ENCODE measurements at places on chromosomes 6 and 20.
A peak's percentile ranks its signal among the peaks of the same experiment; 100 is the strongest.

- no peak for DNase-seq
Observed at GRCh38 chr6:119586250-119586882, 236.8 kb upstream of the MAN1A1 start.

DNA sequence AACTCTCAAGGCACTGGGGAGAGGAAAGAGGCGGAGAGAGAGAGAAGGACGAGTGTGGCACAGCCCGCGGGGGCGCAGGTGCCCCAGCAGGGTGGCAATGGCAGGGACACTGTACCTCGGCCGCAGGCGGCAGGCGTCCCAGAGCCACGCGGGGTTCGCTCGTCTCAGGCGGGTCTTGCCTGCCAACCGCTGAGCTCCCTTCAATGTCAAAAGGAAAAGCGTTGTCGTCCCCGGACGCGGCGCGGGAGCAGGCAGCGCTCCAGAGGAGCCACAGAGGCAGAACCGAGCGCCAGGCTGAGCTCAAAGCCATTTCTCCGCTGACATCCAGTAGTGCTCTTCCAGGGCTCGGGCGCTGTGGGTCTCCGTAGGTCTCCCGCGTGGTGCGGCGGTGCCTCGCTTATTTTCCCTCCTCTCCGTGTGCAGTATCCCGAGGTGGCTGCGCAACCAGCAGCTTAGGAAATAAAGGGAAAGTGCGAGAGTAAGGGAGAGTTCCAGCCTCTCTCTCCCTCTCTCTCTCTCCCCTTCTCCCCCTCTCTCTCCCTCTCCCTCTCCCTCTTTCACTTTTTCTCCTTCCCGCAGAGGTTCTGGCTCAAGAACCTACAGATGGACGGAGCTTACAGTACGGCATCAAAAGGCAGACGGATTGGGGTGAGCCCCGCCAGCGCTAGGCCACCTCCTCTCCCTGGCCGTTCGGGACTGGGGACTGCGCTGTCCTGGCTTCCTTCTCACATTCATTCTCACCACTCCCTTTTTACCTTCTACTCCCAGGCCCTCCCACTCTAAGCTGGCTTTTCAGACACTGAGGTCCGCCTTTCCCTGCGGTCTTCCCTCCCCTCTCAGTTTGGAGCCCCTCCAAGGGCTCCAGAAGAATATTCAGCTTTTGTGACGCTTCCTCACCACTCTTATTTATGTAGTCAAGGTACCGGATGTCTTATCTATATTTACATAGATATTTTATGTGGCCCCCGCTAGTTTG, at the start of gene LAMA4:
LAMA4 (minus strand) TSS at position 727 of the 976 bp plus-strand sequence; CDS start at position 310, 417 bp downstream.
- no peak for DNase-seq

GRCh38 chr6:10696655-10697054, 1.9 kb downstream of the PAK1IP1 start:
- DNase-seq: no peak

- no peak for DNase-seq
Observed at GRCh38 chr6:170173335-170173881, 117.5 kb downstream of the DLL1 start.

DNA sequence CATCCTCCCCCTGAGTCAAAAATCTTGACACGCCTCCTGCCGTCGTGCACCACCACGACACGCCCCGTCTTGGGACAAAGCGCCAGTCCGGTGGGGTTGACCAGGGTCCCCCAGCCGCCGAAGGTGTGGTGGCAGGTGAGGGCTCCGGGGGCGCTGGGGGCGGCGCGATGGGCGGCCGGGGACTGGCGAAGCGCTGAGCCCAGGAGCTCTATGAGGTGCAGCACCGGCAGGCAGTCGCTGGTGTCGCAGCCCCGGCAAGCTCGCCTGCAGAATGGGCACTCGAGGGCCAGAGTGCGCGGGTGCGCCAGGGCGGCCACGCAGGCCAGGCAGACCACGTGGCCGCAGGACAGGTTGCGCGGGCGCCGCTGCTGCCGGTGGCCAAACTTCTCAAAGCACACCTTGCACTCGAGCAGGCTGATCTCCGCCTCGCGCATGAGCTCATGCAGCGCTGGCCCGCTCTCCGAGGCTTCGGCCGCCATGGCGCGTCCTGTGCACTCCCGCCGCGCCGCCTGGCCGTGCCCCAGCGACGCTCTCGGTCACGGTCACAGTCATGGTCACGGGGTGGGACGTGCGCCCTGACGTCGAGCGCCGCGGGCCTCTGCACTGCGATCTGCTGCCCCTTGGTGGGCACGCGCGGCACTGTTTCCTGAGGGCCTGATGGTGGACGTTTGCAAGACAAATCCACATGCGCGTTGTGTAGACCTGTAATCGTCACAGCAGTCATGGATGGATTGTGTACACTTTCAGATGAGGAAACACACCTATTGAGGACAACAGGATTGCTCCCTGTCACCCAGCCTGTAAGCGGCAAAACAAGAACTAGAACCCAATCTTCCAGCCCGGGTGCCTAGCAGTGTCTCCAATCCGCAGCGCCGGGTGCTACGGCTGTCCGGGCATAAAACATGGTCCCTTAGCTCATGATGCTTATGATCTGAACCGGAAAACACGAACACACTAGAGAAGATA, at the start of gene NHLRC1:
NHLRC1 (minus strand) TSS at position 550 of the 966 bp plus-strand sequence; CDS start at position 479, 71 bp downstream.
- peak; percentile 60 for DNase-seq

DNA sequence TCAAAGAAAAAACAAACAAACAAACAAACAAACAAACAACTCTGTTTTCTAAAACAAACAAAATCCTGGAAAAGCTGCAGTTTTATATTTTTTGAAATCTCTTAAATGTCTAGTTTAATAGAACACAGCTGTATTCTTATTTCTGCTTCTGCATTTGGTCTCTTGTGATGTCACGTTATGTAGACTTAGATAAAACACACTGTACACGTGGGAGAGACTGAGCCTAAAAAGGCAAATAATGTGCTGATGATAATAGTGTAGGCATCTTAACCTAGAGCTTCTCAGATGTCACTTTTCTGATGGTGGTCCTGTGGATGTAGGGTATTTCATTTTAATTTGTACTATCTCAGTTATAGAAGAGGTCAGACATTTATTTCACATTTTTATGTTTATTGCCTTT, 261.7 kb downstream of the UTRN start:
- no peak for DNase-seq

DNA sequence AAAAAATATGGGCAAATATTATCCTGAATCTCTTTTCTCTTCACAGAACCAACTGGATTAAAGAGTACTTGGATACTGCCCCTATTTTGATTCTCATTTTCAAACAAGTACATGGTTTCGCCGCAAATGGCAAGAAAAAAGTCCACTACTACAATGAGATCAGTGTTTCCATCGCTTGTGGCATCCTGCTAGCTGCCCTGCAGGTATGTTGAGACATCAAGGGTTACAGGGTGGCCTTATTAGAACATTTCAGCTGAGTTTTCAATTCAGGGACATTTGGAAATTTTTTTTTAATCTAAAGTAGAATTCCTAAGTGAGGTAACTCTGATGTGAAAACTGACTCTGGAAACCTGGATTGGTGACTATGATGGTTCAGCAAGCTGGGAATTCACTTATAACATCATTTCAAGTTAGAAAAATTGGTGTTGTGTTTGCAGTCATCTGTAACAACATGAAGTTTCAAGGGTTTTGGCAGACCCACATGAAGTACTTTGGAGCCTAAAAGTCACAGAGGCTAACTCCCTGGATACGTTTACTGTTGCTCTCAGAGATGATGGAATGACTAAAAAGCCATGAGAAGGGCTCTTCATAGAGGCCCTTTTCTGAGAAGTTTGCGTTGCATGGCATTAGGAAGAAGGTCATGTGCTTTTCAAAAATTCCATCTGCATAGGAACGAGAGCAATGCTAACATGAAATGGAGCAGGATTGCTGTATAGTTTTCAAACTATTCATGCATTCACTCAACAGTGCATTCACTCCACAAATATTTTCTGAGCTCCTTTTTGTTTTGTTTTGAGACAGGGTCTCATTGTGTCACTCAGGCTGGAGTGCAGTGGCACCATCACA, 25.5 kb downstream of the IYD start:
- no peak for DNase-seq

GRCh38 chr6:169851641-169852503, 100.5 kb downstream of the ERMARD start:
- no peak for DNase-seq

GRCh38 chr6:35494161-35494563, 2.7 kb downstream of the TEAD3 start:
- no peak for DNase-seq

DNA sequence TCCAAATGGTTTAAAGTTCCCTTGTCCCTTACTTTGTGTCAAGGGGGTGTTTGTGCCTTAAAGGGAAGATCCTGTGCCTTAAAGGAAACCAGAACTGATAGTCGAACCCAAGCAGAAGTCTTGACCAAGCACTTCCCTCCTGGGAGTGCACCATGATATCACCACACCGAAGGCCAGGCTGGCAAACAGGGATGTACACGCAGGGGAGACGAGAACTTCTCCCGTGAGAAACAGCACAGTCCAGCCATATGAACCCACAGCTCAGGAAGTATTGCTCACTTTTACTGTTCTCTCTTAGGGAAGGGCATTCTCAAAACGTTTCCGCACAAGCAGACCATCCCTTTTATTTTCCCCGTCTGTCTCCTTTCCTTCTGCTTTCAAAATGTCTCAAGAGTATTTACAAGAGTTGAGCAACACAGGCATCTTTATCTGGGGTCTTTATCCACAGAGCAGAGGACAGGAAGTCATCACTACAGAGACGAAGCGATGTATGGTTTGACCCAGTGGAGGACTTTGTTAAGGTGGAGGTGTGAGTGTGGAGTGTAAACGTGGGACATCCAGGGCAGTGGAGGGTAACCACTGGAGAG, 12.8 kb upstream of the SERPINB1 start:
- DNase-seq: no peak

- DNase-seq: no peak
Observed at GRCh38 chr20:64035933-64036345, at the start of gene C20orf204. Gene C20orf204, plus strand, starts transcription at chr20:64036182. Its CDS starts 142 bp downstream, at chr20:64036324.

DNA sequence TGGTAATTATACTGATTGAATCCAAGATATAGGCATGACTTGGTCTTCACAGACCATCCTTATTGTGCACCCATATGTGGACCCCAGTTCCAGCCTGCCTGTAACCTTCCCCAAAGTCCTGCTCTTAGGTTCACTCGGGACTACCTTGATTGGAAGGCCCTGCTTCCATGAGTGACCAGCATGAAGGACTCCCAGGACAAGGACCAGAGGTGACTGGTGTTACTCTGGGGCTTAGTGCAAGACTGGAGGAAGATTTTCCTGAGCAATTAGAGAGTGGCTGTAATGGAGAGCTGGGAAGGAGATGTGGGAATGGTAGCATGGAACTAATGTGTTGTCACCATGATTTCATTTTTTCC, 15.1 kb downstream of the BRD2 start:
- DNase-seq: no peak

GRCh38 chr6:37088897-37089296, 81.1 kb upstream of the PIM1 start:
- DNase-seq: no peak

GRCh38 chr6:41159415-41160082, 3.4 kb downstream of the TREM2 start:
- no peak for DNase-seq

DNA sequence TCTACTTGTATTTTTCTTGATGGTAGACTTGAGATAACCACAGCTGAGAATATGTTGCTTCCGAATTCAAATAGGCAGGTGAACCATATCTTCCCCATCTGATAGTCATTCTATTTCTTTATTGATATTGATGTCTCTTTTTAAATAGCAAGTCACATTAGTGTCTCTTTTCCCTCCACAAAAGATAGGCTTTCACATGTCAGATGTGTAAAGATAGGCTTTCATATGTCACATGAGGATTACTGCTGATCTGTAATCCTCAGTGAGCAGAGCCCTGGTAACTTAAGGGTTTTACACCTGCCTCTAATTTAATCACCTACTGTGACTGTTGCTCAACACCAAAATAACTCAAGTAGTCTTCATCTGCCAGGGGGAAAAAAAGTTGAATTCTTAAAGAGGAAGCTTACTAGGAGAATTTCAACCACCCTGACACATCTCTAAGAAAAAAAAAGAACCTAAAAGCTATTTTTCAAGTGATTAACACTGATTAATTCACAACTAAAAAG, 45.3 kb upstream of the TRDN start:
- no peak for DNase-seq

- no peak for DNase-seq
Observed at GRCh38 chr20:35837577-35838195, 65.9 kb downstream of the PHF20 start.

GRCh38 chr6:150466196-150466595, 97.4 kb downstream of the IYD start:
- DNase-seq: no peak

DNA sequence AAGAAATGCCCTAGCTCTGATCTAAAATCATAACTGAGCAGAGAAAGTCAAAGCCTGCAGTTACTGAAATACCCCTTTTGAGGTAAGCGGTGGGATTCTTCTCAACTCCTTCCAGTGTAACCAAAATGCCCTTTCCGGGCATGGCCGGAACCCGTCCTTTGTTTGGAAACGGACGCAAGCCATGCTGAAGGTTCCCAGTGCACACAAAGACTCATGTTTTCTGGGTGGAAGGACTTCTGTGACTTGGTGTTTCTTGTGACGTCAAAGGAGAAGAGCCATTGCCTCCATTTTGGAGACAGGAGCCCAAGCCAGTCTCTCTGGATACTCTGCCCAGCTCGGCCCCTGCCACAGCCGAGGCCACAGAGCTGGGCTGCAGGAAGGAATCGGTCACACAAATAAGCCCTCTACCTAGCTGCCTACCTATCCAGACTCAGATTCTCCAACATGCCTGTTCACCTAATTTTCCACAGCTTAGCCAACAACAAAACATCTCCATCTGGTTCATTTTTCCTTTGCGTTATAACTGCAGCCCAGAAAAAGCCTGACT, 182.8 kb downstream of the TBXT start:
- no peak for DNase-seq

GRCh38 chr20:22890594-22891300, 144.4 kb upstream of the SSTR4 start:
- DNase-seq: no peak

DNA sequence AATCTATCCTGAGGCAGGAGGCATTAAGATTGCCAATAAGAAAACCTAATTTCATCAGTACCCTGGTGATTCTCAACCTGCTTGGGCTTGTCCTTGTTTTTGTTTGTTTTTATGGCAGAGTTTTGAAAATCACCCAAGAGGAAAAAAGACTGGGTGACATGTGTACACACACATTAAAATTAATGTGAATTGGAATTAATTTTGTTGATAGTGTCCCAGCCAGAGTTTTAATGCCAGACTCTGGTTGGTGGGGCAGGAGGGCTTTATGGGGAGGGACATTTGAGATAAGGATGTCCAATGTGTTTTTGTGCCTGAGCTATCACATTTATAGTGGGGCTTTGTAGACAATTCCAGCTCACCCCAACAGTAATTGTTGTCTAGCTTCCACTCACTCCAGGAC, 184.6 kb downstream of the ID4 start:
- no peak for DNase-seq

- DNase-seq: peak; percentile 57
Observed at GRCh38 chr6:135183532-135184440, 2.7 kb downstream of the MYB start.

- DNase-seq: no peak
Observed at GRCh38 chr6:135826236-135826804, 25.2 kb upstream of the PDE7B start.

- no peak for DNase-seq
Observed at GRCh38 chr6:35445691-35446090, 6.4 kb upstream of the FANCE start.

- DNase-seq: no peak
Observed at GRCh38 chr6:146028851-146029572, at the start of gene GRM1. Gene GRM1, plus strand, starts transcription at chr6:146029062. Its CDS starts 456 bp downstream, at chr6:146029518.

Measured in activated CD4-positive, CD25-positive, alpha-beta regulatory T cell (primary cell).